HFFc6 (cell line): ENCODE measurements at places on chromosomes 5 and 9. TPM values are rescaled to one million over a fixed set of nuclear protein-coding genes. Genes with fewer than 3 reads are reported as not detected.
A peak's percentile ranks its signal among the peaks of the same experiment; 100 is the strongest.

The EFNA5 gene
- total RNA-seq: not detected in 3 replicates

The PIP5K1B gene
- not detected in 3 replicates for total RNA-seq

The SLC36A2 gene
- not detected in 3 replicates for total RNA-seq

The ENTPD8 gene
- total RNA-seq: not detected in 3 replicates

The SARDH gene
- total RNA-seq: 0.31 to 5.4 TPM (median 0.42 TPM) in 3 replicates

The PCDHA6 gene
- total RNA-seq: 0.07 to 0.09 TPM in 2 of 3 replicates, not detected in the other

DNA sequence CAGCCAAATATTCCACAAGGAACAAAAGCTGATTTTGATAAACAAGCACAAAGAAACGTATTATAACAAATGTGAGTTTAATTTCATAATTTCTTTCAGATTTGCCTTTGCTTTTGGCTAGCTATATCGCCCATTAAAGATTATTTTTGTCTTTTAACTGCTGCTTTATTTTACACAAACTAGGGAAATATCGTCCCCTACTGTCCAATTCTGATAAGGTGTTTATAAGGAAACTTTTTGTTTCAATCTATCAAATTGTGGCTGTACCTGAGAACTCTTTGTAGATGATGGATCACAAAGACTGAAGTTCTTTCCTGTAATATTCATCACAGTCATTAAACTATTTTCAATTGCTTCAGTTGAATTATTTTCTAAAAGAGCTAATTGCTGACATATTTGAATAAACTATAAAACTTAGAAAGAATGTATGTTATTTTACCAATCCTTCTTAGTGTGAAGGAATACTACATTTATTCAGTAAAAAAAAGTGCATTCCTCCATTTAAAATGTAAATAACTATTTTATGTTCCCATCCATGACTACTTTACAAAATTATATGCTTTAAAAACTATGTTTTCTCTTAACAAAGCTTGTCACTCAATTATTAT, 431.3 kb upstream of the ITGA1 start:
- no peak overlapping the region for H3K27ac ChIP-seq
- no peaks in the 10 kb centered on the region; the same call in 1 of the 2 replicates for H3K27me3 ChIP-seq
- no peak overlapping the region for H3K4me3 ChIP-seq
- H3K4me1 ChIP-seq: no peaks in the 10 kb centered on the region

GRCh38 chr5:180592176-180592575, 877 bp upstream of the SCGB3A1 start:
- H3K27ac ChIP-seq: no peak overlapping the region
- H3K4me3 ChIP-seq: no peak overlapping the region
- no peak for DNase-seq
- no peaks in the 10 kb centered on the region; the same call in 1 of the 2 replicates for H3K36me3 ChIP-seq

- DNase-seq: no peak
- no peak overlapping the region for H3K27ac ChIP-seq
- no peaks in the 10 kb centered on the region; the same call in 1 of the 2 replicates for H3K27me3 ChIP-seq
- peaks cover 18% of the 10 kb centered on the region for H3K4me1 ChIP-seq
- no peak overlapping the region for H3K4me3 ChIP-seq
- H3K36me3 ChIP-seq: peaks cover 5% of the 10 kb centered on the region; the same call in 1 of the 2 replicates
These were observed 2.5 kb upstream of the ZMYND19 start for GRCh38 chr9:137592767-137593166.

DNA sequence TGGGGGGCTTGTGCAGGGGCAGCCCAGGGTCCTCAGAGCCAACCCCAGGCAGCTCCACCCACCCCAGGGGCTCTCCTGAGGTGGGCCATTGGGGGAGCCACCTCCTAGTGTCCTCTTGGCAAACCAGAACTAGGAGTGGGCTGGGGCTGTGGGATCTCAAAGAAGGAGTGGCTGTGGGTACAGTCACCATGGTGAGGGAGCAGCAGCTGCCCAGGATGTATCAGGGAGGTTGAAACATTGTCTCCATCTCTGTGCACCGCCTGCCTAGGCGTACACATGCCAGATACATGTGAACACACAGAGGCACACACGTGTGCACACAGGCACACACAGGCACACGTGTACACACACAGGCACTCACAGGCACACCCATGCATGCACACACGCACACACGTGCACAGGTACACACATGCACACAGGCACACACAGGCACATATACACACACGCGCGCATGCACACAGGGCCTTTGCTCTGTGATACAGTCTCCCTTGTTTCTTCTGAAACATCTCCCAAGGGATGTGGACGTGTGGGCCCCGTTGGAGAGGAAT, 10.7 kb downstream of the LCN12 start:
- H3K27me3 ChIP-seq: peaks cover 4% of the 10 kb centered on the region
- H3K36me3 ChIP-seq: no peaks in the 10 kb centered on the region
- DNase-seq: no peak
- peaks cover 10% of the 10 kb centered on the region for H3K4me1 ChIP-seq
- H3K4me3 ChIP-seq: no peak overlapping the region
- no peak overlapping the region for H3K27ac ChIP-seq

GRCh38 chr5:42507451-42508097, 84.3 kb downstream of the GHR start:
- no peak for DNase-seq
- H3K36me3 ChIP-seq: no peaks in the 10 kb centered on the region
- H3K4me3 ChIP-seq: no peak overlapping the region
- no peaks in the 10 kb centered on the region for H3K4me1 ChIP-seq

GRCh38 chr9:126652140-126652582, 38.4 kb downstream of the LMX1B start:
- H3K36me3 ChIP-seq: no peaks in the 10 kb centered on the region
- H3K4me3 ChIP-seq: no peak overlapping the region
- no peak for DNase-seq
- no peaks in the 10 kb centered on the region for H3K4me1 ChIP-seq
- no peak overlapping the region for H3K27ac ChIP-seq
- H3K27me3 ChIP-seq: peaks cover 55% of the 10 kb centered on the region

DNA sequence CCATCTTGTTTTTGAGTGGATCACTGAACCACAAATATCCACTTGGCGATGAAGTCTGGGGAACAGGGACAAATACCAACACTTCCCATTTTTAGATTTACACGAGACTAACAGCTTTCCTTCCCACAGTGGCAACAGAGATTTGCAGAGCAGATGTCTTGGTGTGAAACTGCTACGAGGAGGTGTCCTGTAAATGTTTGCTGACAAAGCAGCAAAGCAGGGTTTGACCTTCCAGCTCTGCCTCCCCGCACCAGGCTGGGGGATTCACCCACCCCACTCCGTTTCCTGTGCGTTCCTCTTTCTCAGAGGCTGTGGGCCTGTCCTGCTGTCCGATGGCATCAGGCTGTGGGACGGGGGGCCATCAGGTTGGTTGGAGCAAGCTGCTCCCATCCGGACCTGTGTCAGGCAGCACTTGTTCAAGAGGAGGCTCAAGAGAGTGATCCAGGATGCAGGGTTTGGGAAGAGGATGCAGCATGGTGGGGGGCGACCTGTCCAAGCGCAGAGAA, 693 bp upstream of the RGS3 start:
- H3K27me3 ChIP-seq: peaks cover 8% of the 10 kb centered on the region
- DNase-seq: no peak
- H3K4me1 ChIP-seq: peaks cover 7% of the 10 kb centered on the region; the same call in 1 of the 2 replicates
- H3K27ac ChIP-seq: no peak overlapping the region

- H3K4me3 ChIP-seq: no peak overlapping the region
- peaks cover 59% of the 10 kb centered on the region for H3K4me1 ChIP-seq
- H3K27ac ChIP-seq: peak overlapping the region; percentile 14; the same call in 1 of the 2 replicates
- no peaks in the 10 kb centered on the region for H3K27me3 ChIP-seq
- H3K36me3 ChIP-seq: peaks cover 14% of the 10 kb centered on the region
These were observed 42.3 kb upstream of the TARS1 start for GRCh38 chr5:33398501-33398900.

GRCh38 chr5:141477815-141478214, 2.0 kb downstream of the PCDHGC3 start:
- peaks cover 25% of the 10 kb centered on the region; the same call in 1 of the 2 replicates for H3K36me3 ChIP-seq
- peak; percentile 8 for DNase-seq
- peaks cover 4% of the 10 kb centered on the region for H3K27me3 ChIP-seq
- H3K27ac ChIP-seq: peak overlapping the region; percentile 91
- H3K4me1 ChIP-seq: peaks cover 64% of the 10 kb centered on the region

- peaks cover 4% of the 10 kb centered on the region; the same call in 1 of the 2 replicates for H3K27me3 ChIP-seq
- peaks cover 9% of the 10 kb centered on the region for H3K4me1 ChIP-seq
- peak overlapping the region; percentile 62 for H3K27ac ChIP-seq
These were observed 188.9 kb upstream of the RPS23 start for GRCh38 chr5:82466986-82467561.

- peaks cover 38% of the 10 kb centered on the region for H3K4me1 ChIP-seq
- H3K27me3 ChIP-seq: peaks cover 3% of the 10 kb centered on the region
- H3K36me3 ChIP-seq: no peaks in the 10 kb centered on the region
- H3K4me3 ChIP-seq: no peak overlapping the region
These were observed 355.4 kb upstream of the WWC1 start for GRCh38 chr5:167936022-167936421.

DNA sequence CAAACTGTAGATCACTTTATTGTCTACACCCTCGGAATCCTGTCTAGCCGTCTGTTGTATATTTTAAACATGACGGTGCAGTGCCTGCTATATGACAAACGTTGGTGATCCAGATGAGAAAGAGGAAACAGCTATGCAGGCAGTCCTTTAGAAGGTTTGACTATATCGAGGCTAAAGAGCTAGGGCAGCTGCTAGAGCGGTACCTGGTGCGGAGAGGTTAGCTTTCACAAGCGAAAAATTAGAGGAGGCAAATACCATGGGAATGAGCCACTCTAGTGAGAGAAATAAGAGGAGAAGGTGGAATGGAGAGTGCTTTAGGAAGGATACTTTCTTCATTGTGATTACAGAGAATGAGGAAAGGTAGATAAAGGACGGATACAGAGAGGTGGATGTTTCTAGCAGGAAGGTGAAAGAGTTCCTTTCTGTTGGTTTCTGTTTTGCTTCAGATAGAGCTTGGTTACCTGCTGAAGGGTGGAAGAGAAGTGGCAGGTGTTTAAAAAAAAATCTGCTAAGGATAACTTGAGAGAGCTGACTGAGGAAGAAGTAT, 959 bp upstream of the FBXL17 start:
- H3K4me3 ChIP-seq: peak overlapping the region; percentile 91
- peaks cover 35% of the 10 kb centered on the region for H3K4me1 ChIP-seq
- peaks cover 7% of the 10 kb centered on the region; the same call in 1 of the 2 replicates for H3K36me3 ChIP-seq

DNA sequence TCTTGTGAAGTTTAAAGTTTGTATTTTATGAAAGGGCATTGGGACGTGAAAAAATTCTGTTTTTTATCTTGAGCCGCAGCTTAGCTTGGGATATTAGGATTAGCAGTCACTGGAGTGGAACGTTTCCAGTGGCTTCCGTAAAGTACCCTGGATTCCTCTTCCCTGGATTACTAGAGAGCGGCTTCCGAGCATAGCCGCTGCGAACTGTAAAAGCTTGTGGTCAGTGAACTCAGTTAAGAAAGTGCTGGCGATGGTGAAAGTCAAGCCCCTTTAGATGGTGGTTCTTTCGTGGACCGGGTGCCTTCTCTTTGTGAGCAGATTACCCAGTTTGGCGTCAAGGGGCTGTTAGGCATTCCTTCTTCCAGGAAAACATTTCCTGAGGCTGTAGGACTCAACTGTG, 168.1 kb downstream of the KDM4C start:
- H3K4me3 ChIP-seq: no peak overlapping the region
- no peaks in the 10 kb centered on the region for H3K36me3 ChIP-seq
- H3K4me1 ChIP-seq: peaks cover 31% of the 10 kb centered on the region
- H3K27me3 ChIP-seq: no peaks in the 10 kb centered on the region; the same call in 1 of the 2 replicates
- no peak overlapping the region for H3K27ac ChIP-seq

DNA sequence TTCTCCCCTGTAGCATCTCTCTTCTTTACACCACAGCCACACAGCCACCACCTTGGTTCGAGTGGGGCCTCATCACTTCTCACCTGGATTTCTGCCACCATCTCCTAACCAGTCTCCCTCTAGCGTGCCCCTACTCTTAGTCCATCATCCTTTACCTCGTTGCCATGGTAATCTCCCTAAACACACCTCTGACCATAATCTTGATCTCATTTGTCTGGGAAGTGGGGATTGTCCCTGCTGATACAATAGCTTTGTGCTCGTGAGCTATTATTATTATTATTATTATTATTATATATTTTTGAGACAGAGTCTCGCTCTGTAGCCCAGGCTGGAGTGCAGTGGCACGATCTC, 76.5 kb upstream of the HSPA9 start:
- DNase-seq: no peak
- H3K27me3 ChIP-seq: peaks cover 27% of the 10 kb centered on the region
- no peaks in the 10 kb centered on the region for H3K36me3 ChIP-seq
- H3K27ac ChIP-seq: no peak overlapping the region

DNA sequence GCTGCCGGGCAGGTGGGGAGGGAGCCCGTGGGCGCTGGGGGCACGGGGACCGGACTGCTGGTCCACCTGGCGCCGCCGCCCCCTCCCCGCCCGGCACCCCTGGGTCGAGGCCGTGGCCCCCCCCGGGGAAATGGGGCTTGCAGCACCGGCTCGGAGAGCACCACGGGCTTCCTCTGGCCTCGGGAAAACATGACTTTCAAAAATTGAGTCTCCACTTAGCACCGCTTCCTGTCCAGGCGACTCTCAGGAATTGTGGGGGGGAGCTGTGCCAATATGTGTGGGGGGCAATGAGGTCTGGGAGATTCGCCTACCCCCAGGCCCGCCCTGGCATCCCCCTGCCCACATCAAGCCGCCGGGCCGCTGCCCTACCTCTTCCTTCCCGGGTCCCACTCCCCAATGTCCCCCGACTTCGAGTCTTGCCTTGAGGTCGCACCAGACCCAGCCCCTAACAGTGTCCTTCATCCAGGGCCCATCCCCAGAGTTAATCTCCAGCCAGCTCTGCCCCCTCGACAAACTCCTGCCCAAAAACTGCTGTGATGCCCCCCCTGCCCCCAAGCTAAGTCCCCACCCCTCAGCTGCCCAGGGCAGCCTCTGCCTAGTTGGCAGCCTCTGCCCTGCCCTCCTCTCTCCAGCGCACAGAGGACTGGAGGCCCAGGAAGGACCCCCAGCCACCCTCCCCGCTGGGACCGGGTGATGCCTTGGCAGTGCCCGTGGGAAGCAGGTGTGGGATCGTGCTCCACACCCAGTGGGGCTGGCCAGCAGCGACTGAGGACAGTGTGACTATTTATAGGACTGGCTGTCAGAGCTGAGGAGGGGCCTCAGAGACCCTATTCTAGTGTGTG, 3.9 kb downstream of the EGFL7 start:
- no peaks in the 10 kb centered on the region for H3K4me1 ChIP-seq
- no peaks in the 10 kb centered on the region for H3K36me3 ChIP-seq
- peaks cover 3% of the 10 kb centered on the region; the same call in 1 of the 2 replicates for H3K27me3 ChIP-seq

GRCh38 chr5:61087921-61088320, 74.3 kb downstream of the SMIM15 start:
- H3K27ac ChIP-seq: no peak overlapping the region
- no peak overlapping the region for H3K4me3 ChIP-seq
- DNase-seq: no peak
- no peaks in the 10 kb centered on the region for H3K27me3 ChIP-seq
- H3K36me3 ChIP-seq: peaks cover 27% of the 10 kb centered on the region

- H3K4me3 ChIP-seq: no peak overlapping the region
- no peak for DNase-seq
- peaks cover 8% of the 10 kb centered on the region for H3K27me3 ChIP-seq
- H3K4me1 ChIP-seq: 0 out of 2 replicates have a peak, but pooled peaks cover 7% of the 10 kb centered on the region
- H3K27ac ChIP-seq: no peak overlapping the region
These were observed 25.9 kb upstream of the TESK1 start for GRCh38 chr9:35579130-35579529.

- peaks cover 55% of the 10 kb centered on the region for H3K4me1 ChIP-seq
- no peak overlapping the region for H3K27ac ChIP-seq
- no peaks in the 10 kb centered on the region for H3K27me3 ChIP-seq
- H3K4me3 ChIP-seq: no peak overlapping the region
These were observed 10.5 kb upstream of the NR4A3 start for GRCh38 chr9:99811172-99811571.

GRCh38 chr5:31976169-31976568, 197.9 kb downstream of the GOLPH3 start:
- no peak for DNase-seq
